Germinal center (tissue), 1 donor: ENCODE measurements at places on chromosomes 16 and 17.

DNA sequence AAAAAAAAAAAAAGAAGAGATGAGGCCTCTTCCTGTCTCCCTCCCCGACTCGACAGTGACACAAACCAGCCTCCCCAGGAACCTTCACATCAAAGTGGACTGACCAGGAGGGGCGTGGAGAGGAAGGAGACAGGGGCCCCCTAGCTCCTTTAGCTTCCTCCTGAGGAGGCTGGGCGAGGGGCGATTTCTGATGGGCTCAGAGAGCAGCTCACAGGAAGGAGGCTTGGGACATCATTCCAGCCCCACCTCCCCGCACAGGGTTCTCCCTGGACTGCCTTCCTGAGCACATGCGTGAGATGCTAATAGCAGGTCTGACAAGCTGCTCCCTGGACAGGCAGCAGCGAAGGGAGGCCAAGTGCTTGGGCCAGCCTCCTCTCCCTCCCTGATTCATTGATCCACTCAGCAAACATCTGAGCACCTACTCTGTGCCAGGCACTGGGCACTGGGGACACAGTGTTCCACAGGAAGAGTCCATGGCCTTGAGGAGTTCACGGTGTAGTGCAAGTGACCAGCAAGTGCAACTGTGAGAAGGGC is 14.4 kb upstream of the DOK4 start:
- DNase-seq: no peak

- DNase-seq: no peak
These were observed 140.2 kb downstream of the USP31 start for GRCh38 chr16:23009075-23009474.

- DNase-seq: no peak
These were observed 28.6 kb downstream of the TK2 start for GRCh38 chr16:66521252-66521713.

GRCh38 chr17:45160447-45161287 is 1.0 kb upstream of the HEXIM2 start:
- DNase-seq: peak; percentile 51

- DNase-seq: no peak
These were observed 151.6 kb downstream of the NPIPB11 start for GRCh38 chr16:29254676-29255495.

DNA sequence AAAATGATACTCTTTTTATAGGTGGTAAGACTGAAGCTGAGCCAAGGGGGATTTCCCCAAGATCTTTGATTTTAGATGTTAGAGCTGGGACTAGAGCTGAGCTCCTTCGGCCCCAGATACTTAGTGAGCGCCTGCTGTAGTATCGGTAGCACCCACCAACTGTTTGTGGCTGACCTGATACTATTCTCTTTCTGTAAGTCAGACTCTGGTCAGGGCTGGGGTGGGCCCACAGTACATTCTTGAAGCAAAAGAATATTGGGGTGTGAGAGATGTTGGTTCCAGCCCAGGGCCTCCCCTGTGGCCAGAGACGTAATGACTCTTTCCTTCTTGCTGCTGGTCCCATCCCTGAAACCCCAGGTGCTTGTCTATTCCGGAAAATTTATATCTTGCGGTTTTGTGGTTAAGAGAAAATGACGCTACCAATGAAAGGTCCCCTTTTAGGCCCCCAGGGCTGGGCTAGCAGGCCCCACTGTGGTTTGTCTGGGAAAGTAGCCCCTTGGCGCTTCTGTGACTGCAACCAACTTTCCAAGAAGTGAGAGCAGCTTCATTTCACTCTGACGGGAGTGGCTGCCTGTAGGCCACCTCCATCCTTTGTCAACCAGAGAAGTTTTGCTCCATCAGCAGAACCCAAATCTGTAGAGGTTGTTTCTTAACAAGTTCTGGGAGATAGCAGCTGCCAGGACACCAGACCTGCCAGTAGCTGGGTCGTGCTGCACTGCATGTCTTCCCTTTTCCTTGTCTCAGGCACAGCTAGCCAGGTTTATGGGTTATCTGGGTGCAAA is 86.4 kb upstream of the LGALS9 start:
- peak; percentile 55 for DNase-seq

GRCh38 chr16:7646821-7647500 is 314.3 kb downstream of the RBFOX1 start:
- no peak for DNase-seq

GRCh38 chr17:57317079-57317478 is 60.8 kb downstream of the MSI2 start:
- no peak for DNase-seq

DNA sequence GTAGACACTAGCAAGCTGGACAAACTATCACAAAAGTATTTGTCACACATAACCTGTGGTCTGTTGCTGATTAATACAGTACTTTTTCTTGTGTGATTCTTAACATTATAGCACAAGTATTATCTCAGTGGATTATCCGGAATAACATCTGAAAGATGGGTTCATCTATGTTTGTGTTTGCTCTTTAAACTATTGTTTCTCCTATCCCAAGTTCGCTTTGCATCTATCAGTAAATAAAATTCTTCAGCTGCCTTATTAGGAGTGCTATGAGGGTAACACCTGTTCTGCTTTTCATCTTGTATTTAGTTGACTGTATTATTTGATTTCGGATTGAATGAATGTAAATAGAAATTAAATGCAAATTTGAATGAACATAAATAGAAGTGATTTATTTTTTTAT is 14.5 kb downstream of the RNFT1 start:
- no peak for DNase-seq

GRCh38 chr17:74452033-74452840 is 14.2 kb upstream of the CD300A start:
- DNase-seq: no peak

DNA sequence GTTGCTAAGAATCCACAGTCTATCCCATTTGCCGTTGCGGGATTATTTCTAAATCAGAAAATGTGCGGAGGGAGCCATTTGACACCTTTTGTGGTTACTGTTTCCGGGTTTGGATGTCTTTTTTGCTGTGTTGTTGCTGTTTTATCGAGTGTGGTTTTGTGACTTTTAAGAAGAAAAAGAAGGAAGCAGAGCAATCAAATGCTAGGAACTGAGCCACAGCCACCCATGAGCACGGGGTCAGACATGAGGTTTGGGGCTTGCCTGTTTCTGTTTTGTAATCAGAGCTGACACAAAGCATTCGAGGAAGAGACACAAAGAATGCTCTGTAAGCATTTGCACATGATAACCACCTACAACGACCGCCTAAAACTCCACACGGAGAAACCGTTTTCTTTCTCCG is 53.1 kb upstream of the CHMP6 start:
- no peak for DNase-seq

GRCh38 chr16:61817583-61818278 is 218.5 kb downstream of the CDH8 start:
- DNase-seq: no peak

- no peak for DNase-seq
These were observed 895 bp downstream of the BRD7 start for GRCh38 chr16:50367777-50368409.

GRCh38 chr17:78925662-78926555 is 722 bp upstream of the TIMP2 start:
- no peak for DNase-seq

GRCh38 chr17:83200751-83201150 is 121.3 kb downstream of the METRNL start:
- no peak for DNase-seq

DNA sequence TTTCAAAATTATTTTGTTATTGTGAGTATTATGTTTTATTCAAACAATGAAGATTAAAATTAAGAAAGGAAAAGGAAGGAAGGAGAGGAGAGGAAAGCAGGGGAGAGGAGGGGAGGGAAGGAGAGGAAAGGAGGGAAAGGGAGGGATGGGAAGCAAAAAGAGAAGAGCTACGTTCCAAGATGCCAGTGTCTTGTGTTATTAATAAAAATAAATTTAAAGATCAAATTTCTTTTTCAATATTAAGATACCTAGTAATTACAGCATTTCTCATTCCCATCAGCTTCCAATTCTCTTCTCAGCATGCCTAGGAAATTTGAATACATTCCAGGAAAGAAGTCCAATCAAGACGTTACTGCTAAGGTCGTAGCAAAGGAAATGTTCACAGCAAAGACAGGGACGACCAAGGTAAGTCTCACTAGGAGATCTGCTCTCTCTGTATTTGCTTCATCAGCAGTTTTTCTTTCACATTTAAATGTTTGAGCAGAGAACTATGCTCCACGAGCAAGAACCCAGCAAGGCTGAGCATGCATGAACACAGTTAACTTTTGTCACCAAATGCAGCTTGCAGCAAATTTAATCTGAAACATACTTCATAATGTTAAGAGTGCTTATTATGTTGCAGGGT is 63.3 kb upstream of the HLF start:
- DNase-seq: no peak

DNA sequence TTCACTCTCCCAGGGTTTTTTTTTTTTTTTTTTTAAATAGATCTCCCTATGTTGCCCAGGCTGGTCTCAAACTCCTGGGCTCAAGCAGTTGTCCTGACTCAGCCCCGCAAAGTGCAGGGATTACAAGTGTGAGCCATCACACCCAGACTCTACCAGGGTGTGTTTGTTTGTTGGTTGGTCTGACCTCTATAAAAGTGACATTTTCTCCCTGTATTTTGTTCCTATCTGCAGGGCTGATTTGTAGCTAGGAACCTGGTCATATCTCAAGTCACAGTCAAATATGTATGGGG is 46.3 kb upstream of the B4GALNT2 start:
- no peak for DNase-seq

DNA sequence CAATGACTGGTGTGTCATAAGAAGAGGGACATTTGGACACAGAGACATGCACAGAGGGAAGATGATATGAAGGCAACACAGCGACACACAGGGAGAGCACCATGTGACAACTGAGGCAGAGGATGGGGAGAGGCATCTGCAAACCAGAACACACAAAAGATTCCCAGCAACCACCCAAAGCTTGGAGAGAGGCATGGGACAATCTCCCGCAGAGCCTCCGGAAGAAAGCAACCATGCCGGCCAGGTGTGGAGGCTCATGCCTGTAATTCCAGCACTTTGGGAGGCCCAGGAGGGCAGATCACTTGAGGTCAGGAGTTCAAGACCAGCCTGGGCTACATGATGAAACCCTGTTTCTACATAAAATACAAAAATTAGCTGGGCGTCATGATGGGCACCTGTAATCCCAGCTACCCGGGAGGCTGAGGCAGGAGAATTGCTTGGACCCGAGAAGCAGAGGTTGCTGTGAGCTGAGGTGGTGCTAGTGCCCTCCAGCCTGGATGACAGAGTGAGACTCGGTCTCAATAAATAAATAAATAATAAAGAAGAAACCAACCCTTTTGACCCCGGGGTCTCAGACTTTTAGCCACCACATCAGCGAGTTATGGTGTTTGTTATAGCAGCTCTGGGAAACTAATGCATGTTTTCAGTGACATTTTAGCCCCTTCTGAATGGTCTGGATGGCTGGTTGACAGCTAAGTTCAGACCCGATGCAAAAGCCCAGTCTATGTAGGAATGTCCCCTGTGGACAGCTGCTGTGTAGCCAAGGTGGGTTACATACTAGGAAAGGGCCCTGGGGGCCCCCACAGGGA is 13.8 kb upstream of the PLCG2 start:
- DNase-seq: no peak
